RKO (cell line): ENCODE measurements at places on chromosomes 7 and 10.

GRCh38 chr10:61064356-61064755 is 120.4 kb upstream of the RHOBTB1 start:
- no peak for DNase-seq

DNA sequence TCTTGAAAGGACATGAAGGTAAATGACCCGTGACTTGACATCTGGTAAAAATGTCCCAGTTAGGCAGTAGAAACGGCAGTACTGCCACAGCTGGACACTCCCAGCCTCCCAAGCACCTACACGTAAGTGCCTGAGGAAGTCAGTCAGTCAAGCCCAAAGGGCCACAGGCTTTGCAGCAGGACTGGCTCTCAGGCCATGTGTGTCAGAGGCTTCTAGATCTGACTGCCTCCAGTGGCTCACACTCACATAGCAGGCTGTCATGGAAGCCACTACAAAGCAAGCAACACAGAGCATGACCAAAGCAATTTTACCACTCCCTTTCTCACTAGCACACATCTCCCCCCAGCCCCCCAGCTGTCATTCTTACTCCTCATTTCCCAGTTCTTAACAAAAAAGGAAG is 17.8 kb upstream of the CCNJ start:
- DNase-seq, result peak; percentile 55

GRCh38 chr7:46291601-46292150 is 370.6 kb upstream of the IGFBP3 start:
- DNase-seq, result no peak

GRCh38 chr10:49751636-49752510 is 10.2 kb downstream of the OGDHL start:
- no peak for DNase-seq

DNA sequence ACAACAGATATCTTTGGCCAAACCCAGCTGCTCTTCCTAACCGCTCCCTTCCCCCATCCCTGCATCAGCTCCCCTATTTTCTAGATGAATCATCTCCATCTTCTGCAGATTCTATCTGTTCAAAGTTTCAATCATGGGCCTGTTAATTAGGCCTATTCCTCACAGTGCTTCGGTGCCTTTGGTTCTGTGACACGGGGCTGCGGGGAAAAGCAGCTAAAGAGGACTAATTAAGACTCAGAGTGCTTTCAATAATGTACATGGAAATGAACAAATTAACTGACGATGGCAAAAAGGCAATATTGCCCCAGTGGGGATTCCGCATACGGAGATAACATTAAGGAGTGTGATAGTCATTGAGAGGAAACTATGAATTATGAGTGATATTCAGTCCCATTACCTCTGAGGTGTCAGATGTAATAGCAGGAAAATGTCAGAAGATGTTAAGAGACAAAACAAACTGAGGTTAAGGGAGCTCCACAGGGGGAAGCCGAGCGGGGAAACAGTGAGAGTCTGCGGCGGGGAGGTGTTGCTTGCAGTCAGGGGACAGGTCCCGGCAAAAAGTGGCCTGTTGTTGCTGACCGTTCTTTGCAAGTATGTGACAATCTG is 716.9 kb downstream of the TYW1 start:
- no peak for DNase-seq

GRCh38 chr10:92181575-92181974 is 109.3 kb downstream of the CPEB3 start:
- peak; percentile 30 for DNase-seq
